Heart right ventricle (tissue), 16 donors: ENCODE measurements at places on chromosomes 2 and 18. TPM values are rescaled to one million over a fixed set of nuclear protein-coding genes. Genes with fewer than 3 reads are reported as not detected.

Gene IGFBP2
- polyA plus RNA-seq: 75.4 TPM

DNA sequence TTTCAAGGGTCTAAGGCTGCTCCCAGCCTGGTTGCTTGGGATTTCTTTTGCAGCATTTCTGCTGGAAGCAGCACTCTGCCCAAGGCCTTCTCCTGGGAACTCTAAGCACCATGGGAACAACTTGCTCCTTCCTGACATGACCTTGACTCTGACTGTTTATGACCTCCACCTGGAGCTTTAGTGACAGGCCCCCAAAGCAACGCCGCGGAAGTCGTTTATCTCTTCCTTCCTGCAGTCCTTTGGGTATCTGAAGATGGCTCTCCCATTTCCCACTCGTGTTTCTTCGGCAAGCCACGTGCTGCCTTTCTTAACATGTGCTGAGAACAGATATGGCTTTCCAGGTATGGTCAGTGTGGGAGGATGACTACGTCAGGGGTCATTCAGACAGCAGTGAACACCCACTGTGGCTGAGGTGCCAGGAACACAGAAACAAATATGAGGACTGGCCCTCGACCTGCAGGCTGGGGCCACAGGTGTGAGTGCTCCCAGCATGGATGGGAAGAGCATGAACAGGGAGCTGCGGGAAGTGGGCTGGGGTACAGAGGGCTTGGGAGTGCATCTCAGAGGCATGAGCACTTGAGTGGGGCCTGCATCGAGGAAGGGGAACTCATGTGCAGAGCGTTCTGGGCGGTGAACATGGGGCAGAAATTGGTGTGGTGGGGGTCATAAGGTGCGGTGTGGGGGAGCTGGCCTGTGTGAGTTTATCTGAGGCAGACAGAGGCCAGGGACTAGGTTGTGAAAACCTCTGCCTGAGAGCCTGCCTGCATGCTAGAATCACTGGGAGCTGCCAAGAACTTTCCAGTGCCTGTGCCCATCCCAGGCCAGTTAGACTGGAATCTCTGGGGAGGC is 140.5 kb downstream of the TSN start:
- DNase-seq: no peak

Gene NAPG
- 14.4 TPM for polyA plus RNA-seq

Gene SPP2
- not detected for polyA plus RNA-seq

- DNase-seq: no peak
Observed at GRCh38 chr2:111617299-111618225, 266.4 kb downstream of the ANAPC1 start.

Gene TGFA
- 0.17 TPM for polyA plus RNA-seq

GRCh38 chr2:201790989-201791388 is 10.3 kb upstream of the ALS2 start:
- DNase-seq: no peak

DNA sequence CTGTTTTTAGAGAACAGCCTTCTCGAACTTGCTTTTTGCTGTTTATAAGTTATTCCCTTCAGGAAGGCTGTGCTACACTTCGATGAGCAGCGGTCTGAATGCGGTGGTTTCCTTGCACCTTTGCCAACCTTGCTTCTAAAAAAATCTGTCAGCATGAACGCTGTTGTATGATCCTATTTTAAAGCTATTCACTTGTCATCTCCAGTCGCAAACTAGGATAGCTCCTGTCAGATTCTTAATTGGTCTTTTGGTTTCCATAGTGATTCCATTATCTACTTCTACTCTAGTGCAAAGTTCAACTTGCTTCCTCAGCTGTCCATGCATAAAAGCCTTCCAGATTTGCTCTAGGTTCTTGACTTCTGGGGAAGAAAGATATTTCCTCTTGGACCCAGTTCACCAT is 76.3 kb upstream of the GALNT3 start:
- no peak for DNase-seq

DNA sequence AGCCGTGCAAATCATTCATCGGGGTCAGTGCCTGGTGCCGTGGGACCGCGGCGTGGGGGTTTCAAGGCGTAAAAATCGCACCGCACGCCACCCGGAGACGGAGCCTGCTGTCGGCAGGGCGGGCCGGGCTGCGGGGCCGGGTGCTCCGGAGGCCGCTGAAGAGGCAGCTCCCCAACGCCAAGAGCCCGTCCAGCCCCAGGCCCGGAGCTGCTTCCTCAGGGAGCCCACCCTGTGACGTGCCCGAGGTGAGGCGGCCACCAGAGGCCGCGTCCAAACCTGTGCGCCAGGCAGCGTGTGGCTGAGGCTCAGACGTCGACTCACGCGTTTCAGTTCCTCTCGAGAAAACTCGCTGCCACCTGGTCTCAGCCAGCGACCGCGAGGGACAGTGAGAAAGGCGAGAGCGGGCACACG is 98.1 kb downstream of the NFATC1 start:
- no peak for DNase-seq
